ENCODE measurements at places on chromosomes 12 and 14.

DNA sequence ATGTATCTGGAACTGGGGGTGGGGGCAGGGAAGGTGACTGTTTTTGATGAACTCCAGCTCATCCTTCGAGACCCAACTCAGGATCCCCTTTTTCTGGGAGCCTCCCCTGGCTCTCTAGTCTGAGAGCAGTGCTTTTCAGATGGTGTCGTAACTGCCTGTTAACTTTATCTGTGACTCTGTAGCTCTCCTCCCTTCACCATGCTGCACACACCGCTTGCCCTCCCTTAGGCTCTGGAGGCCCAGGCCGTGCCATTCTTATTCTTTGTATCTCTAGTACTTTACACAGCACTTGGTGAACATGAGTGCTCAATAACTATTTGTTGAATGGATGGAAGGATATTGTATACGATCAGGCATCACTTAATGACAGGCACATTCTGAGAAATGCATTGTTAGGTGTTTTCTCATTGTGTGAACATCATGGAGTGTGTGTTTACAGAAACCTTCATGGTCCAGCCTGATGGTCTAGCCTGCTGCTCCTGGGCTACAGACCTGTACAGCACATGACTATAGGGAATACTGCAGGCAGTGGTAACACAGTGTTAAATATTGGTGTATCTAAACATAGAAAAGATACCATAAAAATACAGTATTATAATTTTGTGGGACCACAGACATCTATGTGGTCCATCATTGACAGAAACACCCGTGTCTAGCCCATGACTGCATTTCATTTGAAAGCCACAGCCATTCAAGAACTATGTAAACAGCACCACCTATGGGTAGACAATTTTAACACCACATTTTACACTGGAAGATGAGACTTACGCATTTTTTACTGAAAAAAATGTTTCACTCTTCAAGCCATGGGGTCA, 91.8 kb downstream of the EML1 start:
- peak; percentile 13 for DNase-seq

GRCh38 chr14:101250948-101251811, 310.1 kb upstream of the DIO3 start:
- no peak for DNase-seq

DNA sequence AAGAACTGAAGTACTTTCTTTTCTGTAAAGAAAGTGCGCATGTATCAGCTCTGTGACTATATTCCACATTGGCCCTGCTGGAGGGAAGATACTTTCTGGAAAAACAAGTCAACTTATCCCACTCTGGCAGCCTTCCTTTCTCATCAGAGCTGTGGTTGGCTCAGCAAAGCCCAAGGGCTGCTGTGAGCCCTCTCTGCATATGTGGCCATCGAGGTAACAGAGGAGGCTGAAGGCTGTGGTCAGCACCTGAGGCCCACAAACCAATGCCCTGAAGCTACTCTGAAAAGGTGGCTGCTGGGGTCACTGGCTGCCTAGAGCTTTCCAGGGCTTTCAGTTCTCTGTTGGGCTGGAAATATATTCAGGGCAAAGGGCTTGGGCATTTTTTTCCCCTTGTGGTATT, 70.8 kb upstream of the IGF1 start:
- DNase-seq, result no peak

- no peak for DNase-seq
Measured at GRCh38 chr12:76943008-76943407, 64.2 kb upstream of the CSRP2 start.

DNA sequence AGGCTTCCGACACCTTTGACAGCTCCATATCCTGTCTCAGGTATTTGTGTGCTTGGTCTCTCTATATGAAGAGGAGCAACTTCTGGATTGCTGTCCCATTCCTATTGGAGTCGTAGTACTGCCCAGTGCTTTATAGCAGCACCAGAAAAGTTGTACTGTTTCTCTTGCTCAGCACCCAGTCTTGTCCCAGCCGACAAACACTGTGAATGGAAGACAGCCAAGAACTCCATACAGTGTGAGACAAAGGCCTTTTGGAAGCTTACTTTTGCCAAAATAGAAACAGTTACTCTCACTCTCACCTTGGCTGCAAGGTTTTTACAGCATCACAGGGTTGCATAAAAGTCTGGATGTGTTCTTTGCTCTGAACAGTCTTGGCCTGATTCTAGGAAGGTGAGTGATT, 105.3 kb downstream of the TGFB3 start:
- no peak for DNase-seq

DNA sequence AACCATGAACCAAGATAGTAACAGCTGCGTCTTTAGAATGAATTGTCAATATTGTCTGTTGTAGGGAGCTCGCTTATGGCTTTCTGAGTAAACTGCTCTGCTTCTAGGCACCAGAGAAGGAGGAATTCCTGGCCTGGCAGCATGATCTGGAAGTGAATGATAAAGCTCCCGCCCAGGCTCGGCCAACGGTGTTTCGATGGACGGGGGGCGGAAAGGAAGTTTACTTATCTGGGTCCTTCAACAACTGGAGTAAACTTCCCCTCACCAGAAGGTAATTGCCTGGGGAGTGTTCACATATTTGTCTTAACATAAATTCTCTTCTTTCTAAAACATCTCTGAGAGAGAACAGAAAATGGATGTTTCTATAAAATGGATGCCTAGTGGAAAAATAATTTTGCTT, 4.3 kb downstream of the PRKAB1 start:
- no peak for DNase-seq

DNA sequence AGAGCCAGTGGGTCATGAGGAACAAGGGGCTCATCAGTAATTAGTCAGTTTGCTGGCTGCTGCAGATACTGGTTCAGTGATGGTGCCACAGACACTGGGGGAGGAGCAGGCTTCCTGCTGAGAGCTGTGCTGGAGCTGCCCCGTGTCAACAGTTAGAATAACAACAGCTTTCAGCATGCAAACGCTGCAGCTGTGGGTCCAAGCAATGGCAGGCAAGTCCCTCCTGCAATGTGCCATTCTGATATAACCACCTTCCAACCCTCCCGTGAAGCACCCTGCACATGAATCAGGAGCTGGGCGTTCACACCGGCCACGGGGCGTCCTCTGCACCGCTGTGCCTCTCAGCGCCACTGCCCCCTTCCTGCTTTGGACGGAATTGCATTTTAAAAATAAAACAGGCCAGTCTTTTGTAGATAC, 258.4 kb upstream of the SFSWAP start:
- no peak for DNase-seq
